ENCODE measurements at places on chromosomes 3 and 15. TPM values are rescaled to one million over a fixed set of nuclear protein-coding genes. Genes with fewer than 3 reads are reported as not detected.

DNA sequence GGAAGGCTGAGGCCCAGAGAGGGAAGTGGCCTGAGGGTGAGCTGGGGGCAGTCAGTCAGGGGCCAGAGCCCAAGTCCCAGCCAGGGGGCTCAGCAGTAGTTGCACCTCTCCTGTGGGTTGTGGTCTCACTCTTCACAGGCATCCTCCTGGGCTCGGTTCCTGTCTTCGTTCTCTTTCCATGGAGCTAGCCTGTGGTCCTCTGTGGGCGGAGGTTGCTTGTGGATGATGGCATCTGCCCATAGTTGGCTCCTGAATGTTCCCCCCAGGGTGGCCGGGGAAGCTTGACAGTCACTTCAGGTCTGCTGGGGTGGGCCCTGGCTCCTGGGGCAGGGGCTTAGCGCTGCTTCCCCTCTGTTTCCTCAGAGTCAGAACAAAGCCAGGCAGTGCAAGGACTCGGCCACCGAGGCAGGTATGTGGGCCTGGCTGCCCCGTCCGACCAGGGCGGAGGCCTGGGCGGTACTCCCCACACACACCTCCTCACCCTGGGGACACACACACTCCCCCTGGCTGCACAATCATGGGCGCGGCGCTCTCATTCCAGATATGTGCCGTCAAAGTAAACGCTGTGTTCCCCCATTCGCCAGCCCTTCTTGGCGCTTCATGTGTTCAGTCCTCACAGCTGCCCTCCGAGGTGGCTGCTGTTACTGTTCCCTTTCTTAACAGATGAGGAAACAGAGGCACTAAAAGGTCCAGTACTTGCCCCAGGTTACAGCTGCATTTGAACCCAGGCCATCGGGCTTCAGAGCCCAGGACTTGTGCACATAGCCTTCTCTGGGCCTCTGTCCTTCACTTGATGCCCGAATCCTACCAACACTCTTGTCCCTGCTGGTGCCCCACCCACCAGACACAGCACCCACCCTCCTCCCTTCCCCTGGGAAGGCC, 34.5 kb downstream of the PSTPIP1 start:
- DNase-seq: no peak

- no peak for DNase-seq
Measured at GRCh38 chr15:41367418-41367817, 34.7 kb downstream of the NUSAP1 start.

FBXW12 gene
- total RNA-seq: not detected

GRCh38 chr3:3578718-3579117, 220.5 kb upstream of the LRRN1 start:
- DNase-seq: no peak

LCTL gene
- total RNA-seq: 0.50 TPM

PARP15 gene
- total RNA-seq: not detected

- no peak for DNase-seq
Measured at GRCh38 chr15:90988296-90988695, 6.0 kb downstream of the PRC1 start.

All from renal cortical epithelial cell (primary cell).